Activated naive CD4-positive, alpha-beta T cell (primary cell): ENCODE measurements at places on chromosomes 1 and 21.

GRCh38 chr1:20466273-20466672 lies 19.7 kb downstream of the CAMK2N1 start:
- no peak for DNase-seq

GRCh38 chr1:159092036-159092760 lies 15.6 kb upstream of the AIM2 start:
- DNase-seq, result no peak

- no peak for DNase-seq
Measured at GRCh38 chr21:38793926-38794713, 11.6 kb upstream of the ETS2 start.

GRCh38 chr1:221714227-221715152 lies 27.4 kb downstream of the DUSP10 start:
- no peak for DNase-seq

- DNase-seq, result no peak
Measured at GRCh38 chr1:11518791-11519628, 40.1 kb downstream of the DISP3 start.

DNA sequence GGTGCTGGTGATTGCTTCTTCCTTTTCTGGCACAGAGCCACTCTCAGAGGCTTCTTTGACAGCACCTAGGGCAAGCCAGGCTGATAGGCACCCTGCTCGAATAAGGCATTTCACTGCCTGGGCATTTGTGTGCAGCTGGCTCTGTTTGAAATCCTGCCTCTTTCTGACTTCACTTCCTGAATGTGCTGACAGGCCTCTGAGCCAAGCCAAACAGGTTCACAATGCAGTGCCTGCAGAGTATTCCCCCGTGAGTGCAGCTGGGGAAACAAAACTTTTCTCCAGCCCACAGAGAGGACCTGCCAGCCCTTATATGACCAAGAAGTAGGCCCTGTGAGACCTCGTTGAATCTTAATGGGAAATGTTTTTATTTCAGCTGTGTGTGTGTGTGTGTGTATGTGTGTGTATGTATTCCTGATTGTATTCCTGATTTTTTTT lies 10.4 kb downstream of the JUN start:
- DNase-seq, result no peak

GRCh38 chr1:26130695-26131094 lies 19.1 kb downstream of the PDIK1L start:
- DNase-seq, result no peak

GRCh38 chr1:10271869-10272268 lies 61.5 kb downstream of the KIF1B start:
- no peak for DNase-seq

DNA sequence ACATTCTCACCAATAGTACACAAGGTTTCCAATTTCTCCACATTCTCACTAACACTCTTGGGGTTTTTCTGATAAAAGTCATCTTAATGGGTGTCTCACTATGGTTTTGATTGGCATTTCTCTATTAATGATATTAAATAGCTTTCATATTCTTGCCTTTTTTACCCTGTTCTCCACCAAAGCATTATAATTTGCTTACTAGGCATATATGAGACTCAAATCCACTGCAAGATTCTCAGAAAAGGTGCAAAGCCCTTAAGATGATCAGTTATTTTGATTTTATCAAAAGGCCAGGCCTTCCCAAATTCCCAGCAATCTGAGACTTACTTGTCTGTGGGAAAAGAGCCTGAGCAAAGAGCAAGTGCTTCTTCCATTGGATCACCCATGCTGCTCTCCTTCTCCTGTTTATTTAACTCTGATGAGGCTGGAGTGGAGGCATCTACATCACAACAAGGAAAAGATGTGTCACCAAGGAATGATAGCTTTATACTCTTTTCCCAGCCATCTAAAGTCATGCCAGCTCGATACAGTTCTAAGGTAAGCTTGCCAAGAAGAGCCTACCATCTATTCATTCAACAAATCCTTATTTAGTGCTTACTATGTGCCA lies 24.6 kb downstream of the CLSPN start:
- no peak for DNase-seq

DNA sequence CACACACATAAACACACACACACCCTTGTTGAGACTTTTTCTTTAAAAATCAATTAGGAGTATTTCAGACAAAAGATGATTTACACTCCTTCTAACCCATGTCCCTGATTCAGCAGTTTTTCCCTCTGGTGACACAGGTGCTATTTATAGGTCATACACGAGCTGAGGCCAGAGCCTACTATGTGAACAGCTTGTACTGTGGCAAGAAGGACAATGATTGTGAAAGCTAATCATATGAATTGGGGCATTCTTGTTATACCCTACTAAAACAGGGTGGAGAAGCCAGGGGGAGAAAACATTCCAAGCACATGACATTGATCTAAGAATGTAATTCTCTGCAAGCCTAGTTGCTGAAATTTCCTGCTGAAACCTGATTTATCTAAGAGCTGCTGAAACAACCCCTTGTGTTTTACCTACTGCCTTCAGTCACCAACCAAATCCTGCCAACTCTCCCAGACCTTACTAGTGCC lies 60.3 kb downstream of the XCL1 start:
- DNase-seq, result no peak

DNA sequence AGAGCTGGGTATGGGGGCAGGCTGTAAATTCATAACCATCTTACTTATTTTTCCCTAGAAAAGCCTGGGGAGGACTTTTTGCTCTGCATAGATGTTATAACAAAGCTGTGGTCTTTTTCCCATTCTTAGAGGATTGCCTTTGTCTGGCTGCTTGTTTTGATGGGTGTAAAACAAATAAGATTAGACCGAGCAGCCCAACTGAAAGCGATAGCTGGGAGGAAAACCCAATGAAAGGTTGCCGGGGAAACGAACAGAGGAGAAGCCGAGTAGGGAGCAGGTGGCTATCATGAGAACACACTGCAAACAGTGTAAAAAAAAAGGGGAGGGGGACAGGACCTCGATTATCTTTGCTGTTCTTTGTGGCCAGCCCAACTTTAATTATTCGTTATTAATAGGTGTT lies 1.9 kb downstream of the ELAVL4 start:
- no peak for DNase-seq

DNA sequence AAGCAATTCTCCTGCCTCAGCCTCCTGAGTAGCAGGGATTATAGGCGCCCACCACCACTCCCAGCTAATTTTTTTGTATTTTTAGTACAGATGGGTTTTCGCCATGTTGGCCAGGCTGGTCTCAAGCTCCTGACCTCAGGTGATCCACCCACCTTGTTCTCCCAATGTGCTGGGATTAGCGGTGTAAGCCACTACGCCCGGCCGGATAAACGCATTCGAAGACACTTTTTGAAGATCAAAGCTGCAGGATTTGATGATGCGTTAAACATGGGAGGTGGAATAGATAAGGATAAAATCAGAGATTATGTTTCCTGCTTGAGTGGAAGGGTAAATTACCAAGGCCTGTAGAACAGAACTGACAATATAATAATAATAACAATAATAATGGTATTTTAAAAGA lies 389.4 kb upstream of the POU3F1 start:
- DNase-seq, result no peak

GRCh38 chr1:30661311-30661710 lies 62.1 kb downstream of the MATN1 start:
- no peak for DNase-seq

DNA sequence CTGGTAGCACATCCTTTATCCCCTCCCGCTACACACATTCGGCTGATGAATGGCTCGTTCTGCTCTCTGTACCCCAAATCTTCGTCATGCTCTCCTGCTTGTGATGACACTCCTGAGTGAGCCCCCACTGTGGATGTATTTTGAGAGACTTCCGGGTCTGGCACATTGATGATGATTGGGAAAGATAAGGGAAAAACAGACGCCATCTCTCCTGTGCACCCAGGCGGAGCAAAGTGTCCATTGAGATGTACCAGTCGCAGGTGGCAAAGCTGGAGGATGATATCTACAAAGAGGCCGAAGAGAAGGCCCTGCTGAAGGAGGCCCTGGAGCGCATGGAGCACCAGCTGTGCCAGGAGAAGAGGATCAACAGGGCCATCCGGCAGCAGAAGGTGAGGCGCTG lies 27.9 kb upstream of the EFHD2 start:
- DNase-seq, result no peak

DNA sequence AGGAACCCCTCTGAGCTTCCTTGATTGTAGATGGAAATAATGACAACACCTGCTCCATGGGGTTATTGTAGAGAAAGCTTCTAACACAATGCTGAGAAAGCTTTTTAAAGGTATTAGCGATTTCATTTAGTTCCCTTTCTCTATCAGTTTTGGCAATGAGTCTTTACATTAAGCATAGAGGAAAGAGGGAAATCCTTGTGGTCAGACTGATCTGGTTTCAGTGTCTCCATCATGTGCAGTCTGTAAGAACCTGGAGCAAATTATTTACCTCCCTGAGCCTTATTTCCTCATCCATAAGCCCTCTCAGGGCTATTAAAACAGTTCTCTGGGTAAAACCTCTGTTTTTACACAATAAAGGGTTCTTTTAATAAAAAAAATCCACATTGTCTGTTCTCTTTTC lies 87.5 kb downstream of the FGGY start:
- no peak for DNase-seq

GRCh38 chr1:245341743-245342142 lies 187.0 kb downstream of the KIF26B start:
- no peak for DNase-seq

GRCh38 chr1:74767490-74767889 lies 34.5 kb downstream of the TYW3 start:
- DNase-seq, result no peak

GRCh38 chr21:16218682-16219343 lies 489.0 kb downstream of the USP25 start:
- no peak for DNase-seq

- DNase-seq, result no peak
Measured at GRCh38 chr1:17646444-17647280, 107.2 kb downstream of the ARHGEF10L start.

- DNase-seq, result no peak
Measured at GRCh38 chr1:32592943-32593342, 53.7 kb downstream of the ZBTB8A start.

DNA sequence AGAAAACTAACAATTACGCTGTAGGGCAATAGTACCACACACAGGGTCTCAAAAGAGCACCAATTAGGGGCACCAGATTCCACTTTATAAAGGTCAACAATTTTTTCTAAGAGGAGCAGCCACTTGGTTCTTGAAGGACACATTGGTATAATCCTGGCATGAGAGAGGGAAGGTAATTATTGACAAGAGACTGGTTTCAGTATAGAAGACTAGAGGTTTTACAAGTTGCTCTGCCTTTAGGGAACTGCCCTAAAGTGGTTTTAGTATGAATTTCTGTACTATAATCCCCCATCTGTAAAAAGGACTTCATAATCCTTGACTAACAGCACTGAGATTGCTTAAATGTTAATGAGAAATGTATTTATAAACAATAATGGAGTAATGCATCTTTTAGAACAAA lies 648.5 kb upstream of the PTBP2 start:
- no peak for DNase-seq

DNA sequence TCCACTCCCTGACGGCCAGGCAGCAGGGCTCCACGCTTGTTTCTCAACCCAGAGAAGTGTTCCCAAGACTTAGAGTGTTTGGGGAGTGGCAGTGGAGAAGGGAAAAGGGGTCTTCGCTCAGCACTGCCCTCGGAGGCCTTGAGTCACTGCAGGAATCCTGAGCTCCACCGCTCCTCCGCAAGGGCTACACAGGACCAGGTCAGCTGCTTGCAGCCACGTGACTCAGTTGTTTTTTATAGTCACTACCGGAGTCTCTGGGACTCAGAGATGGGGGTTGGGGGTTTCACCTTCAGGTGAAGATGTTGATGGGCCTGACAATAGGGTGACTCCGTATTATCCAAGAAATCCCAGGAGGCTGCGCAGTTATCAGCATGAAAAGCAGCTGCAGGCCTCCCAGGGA lies 76.2 kb upstream of the TMEM51 start:
- DNase-seq, result no peak

DNA sequence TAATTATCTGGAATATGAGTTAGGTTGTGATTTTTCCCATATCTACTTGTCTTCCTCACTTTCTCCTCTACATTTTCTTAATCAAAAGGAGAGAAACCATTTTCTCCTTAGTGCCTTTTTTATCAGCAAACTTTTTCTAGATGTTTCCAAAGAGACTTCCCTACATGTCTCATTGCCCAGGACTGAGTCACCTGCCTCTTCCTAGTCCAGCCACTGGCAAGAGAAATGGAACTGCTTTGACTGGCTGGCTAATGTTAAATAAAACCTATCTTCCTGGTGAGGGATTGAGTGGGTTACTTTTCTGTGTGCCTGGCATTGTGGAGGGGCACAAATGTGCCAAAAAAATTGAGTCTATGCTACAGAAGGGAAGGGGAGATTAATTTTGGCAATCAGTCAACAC lies 52.1 kb upstream of the CD5L start:
- no peak for DNase-seq

DNA sequence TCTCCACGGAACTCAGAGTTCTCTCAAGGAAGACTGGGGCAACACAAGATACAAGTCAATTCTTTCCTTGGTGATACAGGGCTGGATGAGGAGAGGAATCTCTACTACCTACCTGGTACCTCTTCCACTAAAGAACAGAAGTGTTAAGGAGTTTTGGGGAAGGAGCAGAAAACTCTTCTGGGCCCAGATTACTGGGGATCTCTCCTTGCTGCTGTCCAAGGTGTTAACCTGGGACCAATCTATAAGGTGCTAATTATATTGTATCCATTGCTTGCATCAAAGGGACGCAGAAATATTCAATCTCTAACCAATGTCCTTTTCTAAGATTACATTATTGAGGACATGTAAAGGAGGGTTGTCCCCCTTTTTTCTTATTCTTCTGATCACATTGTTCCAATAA lies 1102.5 kb downstream of the AMY1C start:
- no peak for DNase-seq

DNA sequence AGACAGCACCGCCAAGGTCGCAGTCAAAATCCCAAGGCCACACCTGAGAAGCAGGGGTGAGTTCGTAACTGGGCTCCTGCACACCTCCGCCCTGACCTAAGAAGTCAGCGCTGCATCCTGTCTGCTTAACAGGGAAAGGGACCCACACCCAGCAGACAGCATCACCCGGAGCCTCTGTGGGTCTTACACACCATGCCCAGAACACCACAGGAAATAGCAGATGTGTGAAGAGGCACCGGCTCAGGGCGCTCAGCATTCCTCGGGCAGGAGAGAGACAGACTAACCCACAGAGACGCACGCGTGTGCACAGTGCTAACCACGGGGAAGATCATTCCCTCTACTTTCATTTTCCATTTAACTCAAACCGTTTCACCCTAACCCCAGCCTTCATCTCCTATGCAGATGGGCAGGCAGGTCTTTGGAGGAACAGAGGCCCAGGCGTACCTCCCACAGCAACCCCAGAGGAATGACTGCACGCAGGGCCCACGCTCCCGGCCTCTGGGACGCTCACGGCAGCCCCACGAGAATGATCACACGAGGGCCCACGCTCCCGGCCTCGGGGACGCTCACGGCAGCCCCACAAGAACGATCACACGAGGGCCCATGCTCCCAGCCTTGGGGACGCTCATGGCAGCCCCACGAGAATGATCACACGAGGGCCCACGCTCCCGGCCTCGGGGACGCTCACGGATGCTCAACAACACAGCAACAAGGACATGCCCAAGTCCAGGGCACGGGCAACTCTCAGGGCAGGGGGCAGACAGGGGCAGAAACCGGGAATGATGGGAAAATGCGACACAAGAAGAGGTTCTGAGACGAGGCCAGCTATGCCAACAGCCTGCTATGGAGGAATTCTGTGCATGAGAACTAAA lies 20.9 kb downstream of the POFUT2 start:
- no peak for DNase-seq
